Stimulated activated CD4-positive, alpha-beta T cell treated with anti-CD3 and anti-CD28 coated beads, TNF-alpha, amount 100 ng/mL, for 1 hour (primary cell): ENCODE measurements at places on chromosomes 4 and X.

DNA sequence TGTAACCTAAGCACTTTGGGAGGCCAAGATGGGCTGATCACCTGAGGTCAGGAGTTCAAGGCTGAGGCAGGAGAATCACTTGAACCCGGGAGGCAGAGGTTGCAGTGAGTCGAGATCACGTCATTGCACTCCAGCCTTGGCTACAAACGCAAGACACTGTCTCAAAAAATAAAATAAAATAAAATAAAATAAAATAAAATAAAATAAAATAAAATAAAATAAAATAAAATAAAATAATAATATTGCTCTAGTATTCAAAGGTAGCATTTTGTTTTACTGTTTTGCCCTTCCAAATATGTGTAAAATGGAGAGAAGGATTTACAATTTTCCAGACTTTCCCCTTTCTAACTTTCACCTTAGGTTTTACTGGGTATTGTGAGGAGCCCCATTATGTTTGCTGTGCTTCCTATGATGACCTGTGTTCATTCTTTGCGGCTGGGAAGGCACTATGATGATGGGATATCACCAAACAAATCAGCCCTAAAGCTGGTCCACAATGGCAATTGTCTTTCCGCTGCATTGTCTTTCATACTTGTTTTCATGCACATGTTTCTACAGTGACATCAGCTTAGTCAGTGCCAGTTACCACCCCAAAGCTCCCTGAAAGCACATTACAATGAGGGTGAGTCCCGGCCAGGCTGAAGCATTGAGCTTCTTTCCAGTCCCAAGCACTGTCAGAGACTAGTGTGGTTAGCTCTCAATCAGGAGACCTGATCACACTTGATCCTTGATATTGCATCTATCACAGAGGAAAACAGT, 50.8 kb downstream of the DTHD1 start:
- no peak for DNase-seq

DNA sequence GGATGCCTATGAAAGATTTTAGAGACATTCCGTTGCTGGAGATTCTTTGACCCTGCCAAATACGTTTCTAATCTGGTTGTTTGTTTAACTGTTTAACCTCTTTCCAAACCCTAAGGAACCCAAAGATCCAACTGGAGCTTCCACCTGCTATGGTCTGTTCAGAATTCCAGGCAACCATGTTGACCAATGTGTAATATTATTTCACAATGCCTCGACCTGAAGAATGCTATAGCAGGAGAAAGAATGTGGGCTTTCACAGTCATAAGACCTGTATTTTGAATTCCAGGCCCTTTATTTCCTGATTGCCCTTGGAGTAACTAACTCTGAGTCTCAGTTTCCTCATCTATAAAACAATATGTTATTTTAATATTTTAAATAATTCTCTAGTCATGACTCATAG, 90.8 kb downstream of the COL25A1 start:
- no peak for DNase-seq

DNA sequence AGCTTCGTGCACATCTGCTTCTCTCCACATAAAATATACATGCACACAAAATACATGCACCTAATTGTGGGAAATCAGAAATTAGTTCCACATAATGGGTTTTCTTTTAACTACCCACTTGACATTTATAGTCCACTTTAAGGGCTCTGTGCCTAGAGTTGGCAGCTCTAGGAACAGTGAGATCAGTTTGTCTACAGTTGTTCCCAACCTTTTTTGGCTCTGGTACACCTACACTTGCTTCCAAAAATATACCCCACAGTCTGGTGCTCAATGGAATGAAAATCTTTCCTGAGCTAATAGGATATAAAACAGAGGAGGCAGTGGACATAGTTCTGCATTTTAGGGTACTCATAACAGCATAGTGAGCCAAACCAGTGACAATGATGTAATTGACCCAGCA, 36.1 kb downstream of the HDAC8 start:
- no peak for DNase-seq

DNA sequence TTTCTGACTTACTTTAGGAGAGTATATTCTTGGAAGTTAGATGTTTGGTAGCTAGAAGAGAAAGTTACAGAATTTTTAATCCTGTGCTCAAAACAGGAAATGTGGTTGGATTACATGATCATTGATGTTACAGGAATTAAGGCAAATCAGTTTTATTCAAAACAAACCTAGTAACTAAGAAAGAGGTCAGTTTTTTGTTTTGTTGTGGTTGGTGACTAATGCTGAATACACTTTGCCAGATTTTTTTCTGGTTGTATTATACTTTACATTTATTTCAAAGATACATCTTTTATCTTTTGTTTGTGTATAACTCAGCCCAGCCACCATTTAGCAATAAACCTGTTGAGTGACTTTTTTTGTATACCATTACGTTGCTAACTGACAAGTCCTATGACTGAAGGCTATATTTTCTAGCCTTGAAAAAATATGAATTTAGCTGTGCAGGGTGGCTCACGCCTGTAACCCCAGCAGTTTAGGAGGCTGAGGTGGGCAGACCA, 116.7 kb downstream of the KLHL8 start:
- no peak for DNase-seq

GRCh38 chrX:132834741-132835140, 123.7 kb downstream of the HS6ST2 start:
- DNase-seq = no peak

GRCh38 chr4:85058551-85058950, 92.1 kb upstream of the WDFY3 start:
- no peak for DNase-seq
